GM12878 (cell line): ENCODE measurements at places on chromosomes 11 and 22. TPM values are rescaled to one million over a fixed set of nuclear protein-coding genes. Genes with fewer than 3 reads are reported as not detected.

The SMC1B gene
- not detected in 2 replicates for polyA plus RNA-seq

The MLC1 gene
- polyA plus RNA-seq = 0.06 and 0.15 TPM in 2 replicates

The CEND1 gene
- 13.6 and 13.9 TPM in 2 replicates for polyA plus RNA-seq

The OR5P2 gene
- not detected in 2 replicates for polyA plus RNA-seq

The RTN4RL2 gene
- polyA plus RNA-seq = 0.06 and 0.55 TPM in 2 replicates

The MYRF gene
- 0.45 and 0.50 TPM in 2 replicates for polyA plus RNA-seq

The HPX gene
- 0.08 and 0.30 TPM in 2 replicates for polyA plus RNA-seq

The LRRC32 gene
- 6.6 and 7.4 TPM in 2 replicates for polyA plus RNA-seq

The CHRM1 gene
- not detected in 2 replicates for polyA plus RNA-seq

The RFPL2 gene
- polyA plus RNA-seq = not detected in 2 replicates

The DDB1 gene
- polyA plus RNA-seq = 262 and 264 TPM in 2 replicates

The CCDC73 gene
- polyA plus RNA-seq = 0.05 and 0.10 TPM in 2 replicates

The TSPAN32 gene
- polyA plus RNA-seq = 0.08 TPM in 1 of 2 replicates, not detected in the other

The VPREB1 gene
- polyA plus RNA-seq = not detected in 2 replicates

The ZDHHC13 gene
- polyA plus RNA-seq = 22.3 and 23.3 TPM in 2 replicates
